Progenitor cell of endocrine pancreas (in vitro differentiated cells): ENCODE measurements at places on chromosomes 2 and 18.

DNA sequence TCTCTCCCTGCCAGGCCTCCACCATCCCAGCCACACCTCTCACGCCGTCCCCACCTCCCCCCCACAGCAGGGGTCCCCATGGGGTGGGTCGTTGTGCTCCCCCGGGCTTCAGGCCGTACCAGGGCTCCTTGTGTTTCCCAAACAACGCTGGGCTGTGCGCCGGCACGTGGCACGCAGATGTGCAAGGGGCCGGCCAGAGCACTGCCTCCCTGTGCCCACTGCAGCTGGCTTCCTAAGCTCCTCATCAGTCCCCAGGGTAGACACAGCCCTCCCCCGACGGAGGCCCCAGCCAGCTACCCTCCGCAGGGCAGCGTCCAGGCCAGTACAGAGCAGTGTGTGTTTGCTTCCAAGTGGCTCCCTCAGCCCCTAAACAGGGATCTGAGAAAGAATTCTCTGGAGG, 34.0 kb downstream of the BIN1 start:
- no peak for DNase-seq

DNA sequence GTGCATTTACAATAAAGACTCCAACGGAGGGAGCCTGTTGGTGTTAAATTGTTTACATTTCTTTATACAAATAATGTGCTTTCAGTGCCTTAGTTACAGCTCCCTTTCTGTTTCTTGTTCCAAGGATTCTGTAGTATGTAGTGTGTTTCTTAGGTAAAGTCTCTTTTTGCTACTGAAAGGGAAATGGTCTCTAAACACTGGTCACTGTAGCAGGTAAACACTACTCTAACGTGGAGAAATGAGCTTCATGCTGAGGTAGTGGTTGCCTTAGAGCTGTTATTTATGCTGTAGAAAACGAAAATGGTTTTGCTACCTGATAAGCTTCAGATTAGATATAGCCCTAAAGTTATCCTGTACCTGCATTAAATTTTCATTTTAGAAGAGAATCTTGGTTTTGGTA, 163.6 kb downstream of the CAPN13 start:
- no peak for DNase-seq

DNA sequence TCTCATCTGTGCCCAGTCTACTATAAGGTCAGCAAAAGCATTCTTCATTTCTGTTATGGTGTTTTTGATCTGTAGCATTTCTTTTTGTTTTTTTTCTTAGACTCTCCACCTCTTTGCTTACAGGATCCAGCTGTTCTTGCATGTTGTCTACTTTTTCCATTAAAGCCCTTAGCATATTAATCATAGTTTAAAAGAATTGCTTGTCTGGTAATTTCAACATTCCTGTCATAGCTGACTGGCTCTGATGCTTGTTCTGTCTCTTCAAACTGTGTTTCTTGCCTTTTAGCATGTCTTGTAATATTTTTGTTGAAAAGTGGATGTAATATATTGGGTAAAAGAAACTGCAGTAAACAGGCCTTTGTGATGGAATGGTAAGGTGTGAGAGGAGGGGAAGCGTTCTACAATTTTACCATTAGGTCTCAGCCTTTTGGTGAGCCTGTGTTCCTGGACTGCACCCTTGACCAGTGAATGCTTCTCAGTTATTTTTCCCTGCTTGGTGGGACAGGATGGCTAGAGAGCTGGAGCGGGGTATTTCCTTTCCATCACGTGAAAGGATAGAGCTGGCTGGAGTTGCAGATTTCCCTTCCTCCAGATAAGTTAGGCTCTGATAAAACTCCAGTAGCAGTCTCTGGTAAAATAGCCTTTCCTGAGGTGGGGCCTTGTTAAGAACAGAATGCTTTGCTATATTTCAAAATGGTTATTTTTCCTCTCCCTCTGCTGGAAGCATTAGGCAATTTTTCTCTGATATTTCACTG, 65.4 kb downstream of the PLA2R1 start:
- no peak for DNase-seq

DNA sequence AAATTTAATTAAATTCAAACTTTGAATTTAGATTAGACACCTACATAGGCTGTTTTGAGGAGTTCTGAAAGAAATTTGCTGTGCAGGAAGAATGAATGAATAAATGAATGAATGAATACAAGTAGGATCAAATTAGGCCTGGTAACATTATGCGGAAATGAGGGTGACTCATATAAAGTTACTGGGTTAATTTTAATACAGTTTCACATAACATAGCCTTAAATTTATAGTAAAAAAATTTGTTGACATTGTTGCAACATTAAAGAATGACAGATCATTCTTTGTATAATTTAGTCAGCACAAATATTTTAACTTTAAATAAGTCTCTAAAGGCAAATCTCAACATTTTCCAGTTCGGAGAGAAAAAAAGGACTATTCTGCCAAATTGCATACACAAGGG, 1293.1 kb upstream of the SLC39A10 start:
- DNase-seq, result no peak

- DNase-seq, result no peak
These were observed 18.9 kb downstream of the AAK1 start for GRCh38 chr2:69624611-69625010.

GRCh38 chr2:69514406-69514805, 77.2 kb upstream of the NFU1 start:
- no peak for DNase-seq

DNA sequence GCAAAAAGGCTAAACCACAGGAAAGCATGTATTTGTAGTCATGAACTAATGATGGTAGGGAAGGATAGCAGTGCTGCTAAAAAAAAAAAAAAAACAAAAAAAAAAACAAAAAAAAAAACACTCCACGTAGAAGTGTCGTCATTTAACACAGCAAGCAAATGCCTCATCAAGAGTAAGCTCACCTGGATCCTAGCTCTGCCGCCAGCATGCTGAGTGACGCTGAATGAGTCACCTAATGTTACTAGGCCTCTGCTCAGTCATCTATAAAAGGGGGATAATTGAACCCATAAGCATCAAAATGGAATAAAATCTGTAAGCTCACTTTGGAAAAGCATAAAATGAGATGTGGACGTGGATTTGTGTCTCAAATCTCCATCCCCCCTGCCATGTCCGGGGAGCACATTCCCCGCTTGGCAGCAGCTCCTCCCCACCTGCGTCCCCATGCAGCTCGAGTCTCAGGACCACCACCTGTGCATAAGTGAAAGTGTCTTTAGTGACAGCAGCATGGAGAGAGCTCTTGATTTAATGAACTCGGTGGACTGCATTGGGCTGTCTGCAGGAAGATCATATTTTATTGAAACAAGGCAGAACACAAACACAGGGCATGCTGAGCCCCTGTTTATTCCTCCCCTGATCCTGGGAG, 427.5 kb downstream of the LRATD1 start:
- no peak for DNase-seq

DNA sequence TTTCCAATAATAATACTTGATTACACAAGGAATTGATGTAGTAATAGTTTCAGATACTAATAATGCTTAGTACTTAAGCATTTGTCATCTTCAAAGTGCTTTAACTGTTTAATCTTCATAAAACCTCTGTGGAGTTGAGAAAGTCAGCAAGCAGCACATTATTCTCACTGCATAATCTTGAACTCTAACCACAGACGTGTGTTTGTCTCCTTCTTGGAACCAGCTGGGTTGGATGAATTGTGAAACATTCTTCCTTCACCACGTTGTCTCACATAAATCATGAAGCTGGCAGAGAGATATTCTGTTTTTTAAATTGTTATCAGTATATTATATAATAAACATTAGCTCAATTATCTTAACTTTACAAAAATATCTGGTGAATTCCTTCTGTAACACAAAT, 55.1 kb upstream of the LDAH start:
- DNase-seq, result no peak

DNA sequence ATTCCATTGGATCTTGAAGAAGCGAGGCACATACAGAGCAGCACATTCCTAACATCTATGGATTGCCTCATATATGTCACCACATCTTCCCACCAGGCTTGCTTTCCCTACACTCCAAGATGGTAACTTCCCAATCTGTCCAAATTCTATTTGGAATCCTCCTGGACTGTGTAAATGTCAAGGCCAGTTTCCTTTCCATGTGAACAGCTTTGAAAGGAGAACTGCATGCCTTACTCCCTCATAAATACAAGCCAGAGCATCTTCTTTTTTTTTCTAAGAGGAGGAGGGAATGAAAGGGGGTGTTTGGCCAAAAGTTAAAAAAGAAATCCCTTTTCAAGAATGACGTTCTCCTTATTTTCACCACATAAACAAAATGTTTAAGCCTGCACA, 103.8 kb upstream of the OSR1 start:
- DNase-seq, result no peak

- no peak for DNase-seq
These were observed 132.0 kb upstream of the ZSWIM2 start for GRCh38 chr2:186980787-186981550.

DNA sequence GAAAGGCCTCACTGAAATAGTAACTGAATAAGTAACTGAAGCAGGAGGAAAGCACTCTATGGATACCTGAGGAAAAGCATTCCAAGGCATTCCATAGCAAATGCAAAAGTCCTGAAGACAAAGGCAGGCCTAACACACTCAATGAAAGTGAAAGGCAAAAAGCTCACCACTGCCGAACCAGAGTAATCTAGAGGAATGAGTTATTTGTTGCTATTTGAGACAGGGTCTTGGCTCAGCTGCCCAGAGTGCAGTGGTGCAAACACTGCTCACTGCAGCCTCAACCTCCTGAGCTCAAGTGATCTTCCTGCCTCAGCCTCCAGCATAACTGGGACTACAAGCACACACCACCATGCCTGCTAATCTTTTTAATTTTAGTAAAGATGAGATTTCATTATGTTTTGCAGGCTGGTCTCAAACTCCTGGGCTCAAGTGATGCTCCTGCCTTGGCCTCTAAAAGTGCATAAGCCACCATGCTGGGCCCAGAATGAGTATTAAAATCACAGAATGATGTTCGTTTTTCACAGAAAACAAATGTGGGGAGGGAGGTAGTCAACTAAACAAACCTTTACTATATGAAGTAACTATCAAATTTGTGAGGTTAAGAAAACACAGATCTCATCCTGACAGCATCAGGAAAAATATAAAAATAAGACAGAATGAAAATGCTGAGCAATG, 17.9 kb downstream of the PIAS2 start:
- DNase-seq, result no peak

- DNase-seq, result no peak
These were observed 70.2 kb upstream of the LYPD1 start for GRCh38 chr2:132740081-132740720.

- no peak for DNase-seq
These were observed 70.1 kb upstream of the BZW1 start for GRCh38 chr2:200741468-200742202.
